ENCODE measurements at places on chromosomes 4 and X.

GRCh38 chrX:123590842-123591486, 141.9 kb downstream of the THOC2 start:
- no peak for DNase-seq

GRCh38 chr4:166169111-166169510, 296.1 kb downstream of the TLL1 start:
- DNase-seq = no peak

GRCh38 chrX:120725874-120726273, 96.0 kb upstream of the C1GALT1C1 start:
- no peak for DNase-seq

GRCh38 chr4:110637408-110638088, 14.7 kb upstream of the PITX2 start:
- DNase-seq = no peak

DNA sequence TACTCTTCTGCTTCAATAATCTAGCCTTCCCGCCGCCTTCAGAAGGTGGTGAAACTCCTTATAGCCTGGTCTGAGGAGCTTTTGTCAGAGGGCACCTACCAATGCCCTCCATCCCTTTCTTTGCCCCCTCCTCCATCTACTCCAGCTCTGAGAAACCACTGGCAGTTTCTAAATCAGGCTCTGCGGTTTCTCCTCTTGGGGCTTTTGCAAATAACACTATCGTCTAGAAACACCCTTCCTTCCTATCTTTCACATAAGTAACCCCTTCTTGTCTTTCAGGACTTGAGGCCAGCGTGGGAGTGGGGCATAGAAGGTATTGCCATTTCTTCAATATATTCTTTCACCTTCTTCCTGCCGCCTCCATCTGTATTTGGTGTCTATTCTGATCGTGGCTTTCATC, 1.2 kb upstream of the EFHC2 start:
- no peak for DNase-seq

- DNase-seq = no peak
Measured at GRCh38 chrX:16665089-16665488, 15.1 kb downstream of the S100G start.

GRCh38 chr4:155952501-155952901, 1.2 kb downstream of the CTSO start:
- no peak for DNase-seq

DNA sequence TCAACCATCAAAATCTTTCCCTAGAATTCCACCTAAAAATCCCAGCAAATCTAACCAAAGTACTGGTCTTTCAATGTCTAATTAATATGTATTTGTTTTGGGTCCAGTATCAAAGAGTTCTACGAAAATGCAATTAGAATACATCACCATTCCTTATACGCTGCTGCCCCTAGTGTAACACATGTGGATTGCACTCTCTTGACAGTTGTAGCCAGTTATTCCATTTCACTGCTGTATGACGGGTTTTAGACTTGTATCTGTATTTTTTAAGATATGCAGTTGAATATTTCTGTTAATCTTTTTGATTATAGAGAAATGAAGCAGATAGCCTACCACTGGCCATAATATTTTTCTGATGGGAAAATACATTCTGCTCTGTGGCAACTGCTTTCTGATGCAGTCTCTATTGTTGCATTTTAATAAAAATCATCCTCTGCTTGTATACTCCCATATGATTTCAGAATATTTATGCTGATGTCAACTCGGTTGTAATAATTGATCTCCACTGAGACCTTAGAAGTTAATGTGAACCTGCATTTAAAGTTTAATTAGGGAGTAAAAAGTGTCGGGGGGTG, 17.1 kb upstream of the PAGE2B start:
- peak; percentile 6 for DNase-seq

DNA sequence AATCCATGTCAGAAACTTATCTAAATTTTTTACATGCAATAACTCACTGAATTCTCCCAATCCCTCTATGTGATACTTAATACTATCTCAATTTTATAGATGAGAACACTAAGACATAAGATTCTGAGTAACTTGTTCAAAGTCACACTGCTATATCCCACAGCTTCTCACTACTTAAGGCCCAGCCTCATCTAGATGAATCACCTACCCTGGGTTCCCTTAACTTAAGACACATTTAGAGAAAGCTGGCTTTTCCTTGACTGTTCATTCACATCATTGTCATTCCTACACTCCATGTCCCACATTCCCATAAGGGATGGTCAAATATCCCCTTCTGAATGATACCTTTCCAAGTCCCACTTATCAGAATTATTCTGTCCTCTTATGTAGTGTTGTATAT, 21.0 kb downstream of the TNIP3 start:
- DNase-seq = no peak

DNA sequence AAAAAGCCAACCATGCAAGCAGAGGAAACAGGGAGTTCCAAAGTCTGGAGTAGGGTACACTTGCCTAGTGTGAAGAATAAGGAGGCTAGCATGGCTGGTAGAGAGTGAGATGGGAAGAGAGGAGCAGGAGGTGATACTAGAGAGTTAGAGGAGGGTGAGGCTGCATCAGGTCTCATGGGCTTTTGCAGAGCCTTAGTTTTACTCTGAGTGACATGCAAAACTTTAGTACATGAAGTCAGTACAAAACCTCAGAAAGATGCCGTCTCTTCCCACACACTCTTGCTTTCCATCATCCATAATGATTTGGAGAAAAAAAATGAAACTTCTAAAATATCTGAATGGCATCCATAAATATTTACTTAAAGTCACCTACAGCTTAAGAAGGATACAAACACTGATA, 5.0 kb downstream of the OPRPN start:
- DNase-seq = no peak

DNA sequence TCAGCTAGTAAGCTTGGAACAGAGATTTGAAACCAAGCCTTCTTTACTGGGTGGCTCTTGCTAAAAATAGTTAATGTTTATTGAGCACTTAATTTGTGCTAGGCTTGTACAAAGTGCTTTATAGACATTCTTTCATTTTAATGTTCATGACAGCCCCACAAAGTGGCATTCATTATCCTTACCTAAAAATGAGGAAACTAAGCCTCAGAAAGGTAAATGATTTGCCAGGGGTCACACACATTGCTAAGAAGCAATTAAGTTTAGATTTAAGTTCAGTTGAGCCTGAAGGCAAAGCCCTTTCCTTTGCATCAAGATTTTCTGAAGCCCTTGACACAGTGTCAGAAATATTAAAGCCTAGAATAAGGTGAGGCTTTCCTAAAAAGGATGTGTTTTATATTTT, 327.5 kb upstream of the FGF13 start:
- DNase-seq = no peak

DNA sequence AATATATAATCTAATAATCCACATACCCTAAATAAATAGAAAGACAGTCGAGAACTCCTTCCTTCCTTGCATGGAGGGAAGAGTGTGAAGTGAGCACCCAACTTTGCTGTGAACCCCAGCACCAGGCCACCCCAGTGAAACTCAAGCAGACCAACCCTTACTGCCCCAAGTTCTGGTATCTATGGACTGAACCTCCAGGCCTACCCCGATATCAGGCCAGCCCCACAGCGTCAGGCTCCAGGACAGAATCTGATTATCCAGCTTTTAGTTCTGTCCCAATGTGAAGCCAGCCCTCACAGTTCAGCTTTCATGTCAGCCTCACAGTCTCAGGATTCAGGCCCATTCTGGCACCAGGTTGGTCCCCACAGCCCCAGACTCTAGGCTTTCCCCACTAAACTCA, 1617.2 kb upstream of the AGA start:
- no peak for DNase-seq

DNA sequence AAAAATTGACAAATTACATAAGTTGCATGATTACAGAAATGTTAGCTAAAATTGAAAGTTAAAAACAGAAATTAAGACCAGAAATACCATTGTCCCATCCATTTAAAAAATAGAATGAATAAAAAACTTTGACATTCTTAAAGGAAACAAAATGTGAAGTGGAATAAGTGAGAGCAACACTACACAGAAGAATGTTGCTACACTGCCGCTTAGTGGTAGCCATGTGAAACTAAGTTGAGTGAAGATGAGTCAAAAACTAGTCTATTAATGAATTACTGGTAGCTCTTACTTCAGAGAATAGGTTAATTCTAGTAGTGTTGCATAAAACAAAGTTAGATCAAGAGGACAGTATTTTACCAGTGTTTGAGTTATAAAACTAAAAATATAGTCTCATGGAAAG, 571.0 kb upstream of the KLHL4 start:
- DNase-seq = no peak
